ENCODE measurements at places on chromosomes 7 and 10.

DNA sequence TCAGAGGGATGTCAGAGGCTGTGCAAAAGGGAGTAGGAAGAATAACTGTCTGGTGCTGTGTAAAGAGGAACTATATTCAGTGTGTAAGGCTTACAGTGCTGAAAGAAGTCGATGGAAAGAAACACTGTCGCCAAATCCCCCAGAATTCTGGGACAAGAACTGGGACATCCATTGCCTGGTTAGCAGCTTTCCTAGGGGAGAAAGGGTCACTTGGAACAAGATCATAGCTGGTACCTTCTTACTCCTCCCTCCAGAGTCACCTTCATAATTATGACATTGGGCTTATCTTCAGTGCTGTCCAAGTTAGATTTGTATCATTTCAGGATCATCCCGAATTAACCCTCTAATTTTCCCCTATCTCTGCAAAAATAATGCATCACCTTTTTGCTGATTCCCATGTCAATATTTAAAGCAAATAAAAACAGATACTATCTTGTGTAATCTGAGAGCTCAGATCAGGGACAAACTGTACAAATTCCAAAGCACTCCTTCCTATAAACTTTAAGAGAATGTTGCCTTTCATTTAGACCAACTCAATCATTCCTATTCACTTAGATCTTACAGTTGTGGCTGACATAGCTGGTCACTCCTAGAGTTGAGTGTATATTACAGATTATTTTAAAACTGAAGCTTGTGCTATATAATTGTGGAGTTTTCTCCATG is 96.5 kb downstream of the DNAH11 start:
- no peak for DNase-seq

DNA sequence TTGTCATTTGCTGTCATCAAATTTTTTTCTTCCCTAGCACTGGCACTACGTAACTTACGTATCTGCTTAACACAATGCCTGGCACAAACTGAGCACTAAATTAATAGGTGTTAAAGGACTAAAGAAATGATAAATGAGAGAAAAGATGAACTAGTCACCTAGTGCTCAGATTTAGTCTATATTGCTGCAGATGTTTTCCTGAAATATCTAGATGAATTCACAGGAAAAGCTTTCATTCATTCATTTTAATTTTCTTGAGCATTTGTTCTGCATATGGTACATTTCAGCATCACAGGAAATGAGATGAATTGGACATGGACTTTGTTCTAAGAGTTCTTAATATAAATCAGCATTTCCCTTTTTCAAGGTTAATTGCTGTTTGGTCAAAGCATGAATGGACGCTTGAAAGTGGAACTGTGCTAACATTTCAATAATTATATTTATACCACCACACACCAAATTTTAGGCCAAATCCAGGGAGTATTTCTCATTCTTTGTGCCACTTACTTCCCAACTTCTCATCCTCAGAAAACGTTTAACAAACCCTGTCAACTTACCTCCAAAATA is 163.2 kb upstream of the MDFIC start:
- no peak for DNase-seq

GRCh38 chr7:33062023-33062781 is at the start of gene NT5C3A:
NT5C3A (minus strand) TSS chr7:33062776; CDS start chr7:33062705, 71 bp downstream.
- DNase-seq, result no peak

- DNase-seq, result no peak
Measured at GRCh38 chr7:123864012-123864411, 19.0 kb downstream of the HYAL4 start.

GRCh38 chr7:143435266-143435665 is 8.0 kb upstream of the TAS2R60 start:
- DNase-seq, result no peak

GRCh38 chr10:123997486-123998196 is 95.8 kb downstream of the CHST15 start:
- no peak for DNase-seq

DNA sequence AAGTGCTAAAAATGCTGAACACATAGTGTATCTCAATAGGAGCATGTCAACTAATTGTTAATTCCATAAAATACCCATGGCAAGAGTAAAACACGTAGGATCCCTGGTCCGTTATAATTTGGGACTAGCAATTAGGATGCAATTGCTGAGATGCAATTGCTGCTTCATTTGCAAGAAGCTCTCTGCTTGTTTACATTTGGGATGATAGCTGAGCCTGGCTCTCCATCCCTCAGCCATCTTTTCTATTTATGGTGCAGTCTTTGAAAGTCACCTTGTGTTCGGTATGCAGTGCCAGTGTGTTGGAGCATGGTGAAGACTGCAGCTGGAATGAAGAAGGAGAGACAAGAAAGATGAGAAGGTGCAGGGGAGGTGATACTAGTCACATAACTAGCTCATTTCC is 191.3 kb downstream of the SNX10 start:
- DNase-seq, result no peak

DNA sequence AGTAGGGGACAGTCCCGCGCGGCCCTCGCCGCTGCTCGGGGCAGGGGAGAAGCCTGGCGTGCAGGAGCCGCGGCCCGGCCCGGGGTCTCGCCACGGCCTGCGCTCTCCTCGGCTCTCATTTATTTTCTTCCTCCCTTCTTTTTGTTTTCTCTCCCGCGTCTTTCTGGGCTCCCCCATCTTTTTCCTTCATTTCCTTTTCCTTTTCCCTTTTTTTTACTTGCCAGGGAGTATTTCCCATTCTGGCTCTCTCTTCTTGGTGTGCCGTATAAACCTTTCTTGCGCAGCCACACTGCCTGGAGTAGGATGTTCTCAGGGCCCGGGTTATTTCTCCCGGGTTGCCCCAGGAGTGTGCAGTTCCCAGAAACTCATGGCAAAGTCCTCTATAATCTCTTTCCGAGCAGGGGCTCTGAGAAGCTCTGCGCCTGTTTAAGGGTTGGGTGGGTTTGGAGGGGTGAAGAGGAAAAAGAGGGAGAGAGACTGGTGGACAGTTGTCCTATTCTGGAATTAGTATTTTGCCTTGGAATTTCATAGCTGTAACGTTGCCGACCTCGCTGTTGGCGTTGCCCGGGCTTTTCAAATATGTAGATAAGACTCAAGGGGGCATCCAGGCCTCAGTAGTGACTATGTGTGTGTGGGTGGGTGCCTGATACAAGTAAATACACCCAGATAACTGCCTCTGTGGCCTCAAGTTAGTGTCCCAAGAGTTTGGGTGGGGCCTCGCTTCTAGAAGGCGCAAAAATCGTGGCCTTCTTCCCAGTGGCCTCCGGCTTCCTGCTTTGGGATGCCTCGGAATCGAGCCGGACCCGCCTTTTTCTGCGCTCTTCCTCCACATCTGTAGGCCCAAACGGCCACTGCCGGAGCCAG is 4.3 kb upstream of the ZNF503 start:
- no peak for DNase-seq

DNA sequence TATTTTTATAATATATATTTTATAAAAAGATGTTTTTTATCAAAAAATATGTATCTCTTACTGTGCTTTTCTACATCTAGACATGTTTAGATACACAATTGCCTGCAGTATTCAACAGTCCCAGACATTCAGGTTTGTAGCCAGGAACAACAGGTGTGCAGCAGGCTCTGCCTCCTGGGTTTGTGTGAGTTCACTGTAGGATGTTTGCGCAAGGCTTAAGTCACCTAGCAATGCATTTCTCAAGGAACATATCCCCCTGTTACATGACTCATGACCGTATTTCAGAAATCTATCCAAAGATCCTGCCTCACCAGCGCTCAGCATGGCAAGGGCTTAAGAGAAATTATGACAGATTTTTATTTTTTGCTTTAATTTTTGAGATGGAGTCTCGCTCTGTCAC is 41.5 kb downstream of the PITRM1 start:
- no peak for DNase-seq

GRCh38 chr7:26376175-26376917 is 84.7 kb downstream of the SNX10 start:
- DNase-seq, result no peak

- DNase-seq, result no peak
Measured at GRCh38 chr7:42991913-42992591, 59.9 kb downstream of the MRPL32 start.

GRCh38 chr7:44158873-44159631 is 17.9 kb upstream of the MYL7 start:
- no peak for DNase-seq

- DNase-seq, result peak; percentile 92
Measured at GRCh38 chr10:43408331-43408709, 666 bp downstream of the HNRNPF start.

DNA sequence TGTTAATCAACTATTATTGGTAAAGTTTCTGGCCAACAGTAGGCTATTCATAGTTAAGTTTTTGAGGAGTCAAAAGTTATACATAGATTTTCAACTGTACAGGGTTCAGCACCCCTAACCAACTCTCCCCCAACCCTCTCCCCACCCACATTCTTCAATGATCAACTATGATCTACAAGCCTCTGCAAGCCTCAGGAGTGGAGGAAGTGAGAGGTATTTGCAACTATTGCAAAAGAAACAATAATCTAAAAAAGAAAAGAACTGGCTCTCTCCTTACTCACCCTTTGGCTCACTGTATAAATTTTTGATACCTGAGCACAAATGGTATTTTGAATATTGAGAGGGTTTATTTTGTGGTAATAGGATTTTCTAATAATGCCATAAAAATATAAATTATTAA is 179.8 kb downstream of the IPMK start:
- DNase-seq, result no peak

DNA sequence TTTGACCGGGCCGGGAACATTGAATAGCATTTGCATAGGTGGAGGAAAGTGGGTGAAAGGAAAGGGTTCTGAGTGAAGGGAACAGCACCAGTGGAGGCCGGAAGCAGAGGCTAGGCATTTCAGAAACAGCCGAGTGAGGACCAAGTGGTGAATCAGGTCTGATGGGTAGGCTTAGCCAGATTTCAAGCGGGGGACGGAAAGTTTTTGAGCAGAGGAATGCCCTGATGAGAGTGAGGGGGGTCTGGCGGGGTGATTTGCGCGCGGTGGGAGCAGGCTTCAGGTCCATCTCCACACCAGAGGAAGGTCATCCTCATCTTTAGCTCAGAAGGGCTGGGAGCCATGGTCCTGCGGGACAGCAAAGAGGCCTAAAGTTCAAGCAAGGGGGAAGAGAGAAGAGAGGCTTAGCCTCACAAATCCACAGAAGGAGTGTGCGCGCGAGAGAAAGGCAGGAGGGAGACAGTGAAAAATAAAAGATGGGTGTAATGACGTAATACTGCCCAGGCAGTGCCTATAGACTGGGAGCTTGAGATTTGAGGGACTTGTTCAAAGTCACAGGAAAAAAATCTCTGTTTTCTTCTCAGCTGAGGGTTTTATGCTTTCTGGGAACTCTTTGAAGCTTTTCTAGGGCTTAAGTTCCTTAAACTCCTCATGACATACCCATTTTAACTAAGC is 1.0 kb upstream of the DENND2A start:
- DNase-seq, result no peak

DNA sequence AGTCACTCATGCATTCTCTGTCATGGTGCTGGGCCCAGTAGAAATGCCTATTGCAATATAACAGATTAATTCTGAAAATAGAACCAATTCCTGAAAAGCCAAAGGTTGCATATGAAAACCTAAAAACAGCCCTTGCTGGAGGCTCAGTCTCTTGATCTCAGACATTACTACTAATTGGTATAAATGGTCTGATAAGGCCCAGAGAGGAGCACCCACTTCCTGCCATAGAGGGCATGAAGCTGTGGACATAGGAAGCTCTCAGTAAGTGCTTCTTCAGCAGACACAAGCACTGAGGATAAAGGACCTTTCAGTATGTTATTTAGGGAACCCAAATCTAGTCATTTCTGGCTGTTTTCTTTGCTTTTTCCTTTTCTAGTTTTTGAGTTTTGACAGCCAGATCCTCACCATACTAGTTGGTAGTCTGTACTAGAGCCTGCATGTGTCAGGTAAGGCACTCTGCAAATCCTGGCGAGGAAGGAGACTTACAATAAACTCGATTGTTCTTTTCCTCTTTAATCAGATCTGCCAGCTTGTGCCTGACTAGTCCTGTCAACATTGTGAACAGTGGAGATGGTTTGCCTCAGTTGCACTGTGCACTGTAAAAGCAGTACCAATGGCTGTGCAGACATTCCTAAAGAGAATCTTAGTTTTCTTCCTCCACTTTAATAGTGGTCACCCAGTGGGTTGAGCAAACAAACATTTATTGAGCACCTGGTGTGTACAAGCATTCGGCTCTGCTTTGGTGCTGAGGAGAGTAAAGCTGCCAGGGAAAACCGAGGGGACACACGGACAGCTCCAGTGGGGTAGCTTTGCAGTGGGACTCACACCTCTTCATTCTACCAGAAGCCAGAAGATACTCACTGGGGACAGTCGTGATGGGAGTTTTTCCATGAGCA is 140.9 kb downstream of the CHN2 start:
- DNase-seq, result no peak

DNA sequence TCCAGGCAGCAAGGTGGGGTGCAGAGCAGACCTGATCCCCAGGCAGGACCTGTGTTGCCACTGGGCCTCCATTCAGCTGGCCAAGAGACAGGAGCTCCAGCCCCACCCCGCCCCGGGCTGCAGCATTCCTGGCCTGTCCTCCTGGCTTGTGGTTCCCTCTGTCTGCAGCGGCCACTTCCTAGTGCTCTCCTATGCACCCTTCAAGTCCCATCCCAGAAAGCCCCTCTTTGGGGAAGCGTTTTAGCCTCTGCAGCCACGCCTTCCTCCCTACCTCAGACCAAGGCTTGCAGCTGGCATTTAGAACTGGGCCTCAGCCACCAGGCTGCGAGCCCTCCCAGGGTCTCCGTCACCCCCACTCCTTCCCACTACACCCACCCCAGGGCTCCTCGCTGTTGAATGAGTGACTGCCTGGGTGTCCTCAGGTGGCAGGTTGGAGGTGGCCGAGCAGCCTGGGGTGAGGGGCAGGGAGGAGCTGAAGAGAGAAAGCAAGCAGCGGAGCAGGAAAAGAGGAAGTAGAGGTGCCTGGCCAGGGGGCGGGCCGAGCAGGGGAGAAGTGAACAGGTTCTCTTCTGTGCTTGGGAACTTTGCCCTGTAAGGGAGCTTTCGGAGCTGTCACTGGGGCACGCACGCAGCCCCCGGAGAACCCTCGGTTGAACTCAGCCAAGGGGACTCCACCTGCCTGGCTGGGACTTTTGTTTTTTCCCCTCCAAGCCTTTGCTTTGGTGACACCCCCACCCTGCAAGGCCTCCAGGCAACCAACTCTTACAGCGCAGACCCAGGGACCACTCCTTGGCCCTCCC is 109.1 kb upstream of the TNRC18 start:
- DNase-seq, result peak; percentile 94

- no peak for DNase-seq
Measured at GRCh38 chr7:7563269-7563668, 3.4 kb upstream of the MIOS start.

DNA sequence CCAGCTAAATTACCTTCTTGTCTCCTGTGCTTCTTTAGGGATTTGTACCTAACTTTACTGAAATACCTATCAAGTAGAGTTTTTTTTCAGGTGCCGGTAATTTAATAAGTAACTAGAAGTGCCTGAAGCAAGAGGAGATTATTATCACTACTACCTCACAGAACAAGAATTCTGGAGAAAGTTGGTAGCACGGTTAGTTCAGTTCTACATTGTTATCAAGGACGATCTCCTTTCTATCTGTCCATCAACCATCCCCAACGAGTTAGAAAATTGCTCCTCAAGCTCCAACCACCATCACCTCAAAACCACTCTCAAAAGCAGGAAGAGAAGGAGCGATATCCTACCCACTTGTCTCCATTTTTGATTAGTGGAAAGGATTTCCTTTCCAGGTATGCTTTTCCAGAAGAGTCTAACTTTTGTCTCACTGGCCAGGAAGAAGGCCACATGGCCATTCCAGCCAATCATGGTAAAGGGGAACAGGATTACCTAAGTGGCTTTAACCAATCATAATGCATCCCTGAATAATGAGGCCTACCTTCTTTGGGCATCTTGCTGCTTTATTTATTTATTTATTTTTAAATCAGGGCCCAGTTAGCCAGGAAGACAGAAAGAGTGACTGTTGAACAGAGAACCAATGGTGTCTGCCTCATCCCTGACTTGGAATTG is 265.2 kb downstream of the SNX13 start:
- DNase-seq, result no peak
